ENCODE measurements at places on chromosomes 6 and 20. TPM values are rescaled to one million over a fixed set of nuclear protein-coding genes. Genes with fewer than 3 reads are reported as not detected.
A peak's percentile ranks its signal among the peaks of the same experiment; 100 is the strongest.

Gene LGSN
- not detected for total RNA-seq

Gene TMEM74B
- total RNA-seq = 1.5 TPM

Gene SYTL3
- 163 TPM for total RNA-seq

Gene ANGPT4
- not detected for total RNA-seq

DNA sequence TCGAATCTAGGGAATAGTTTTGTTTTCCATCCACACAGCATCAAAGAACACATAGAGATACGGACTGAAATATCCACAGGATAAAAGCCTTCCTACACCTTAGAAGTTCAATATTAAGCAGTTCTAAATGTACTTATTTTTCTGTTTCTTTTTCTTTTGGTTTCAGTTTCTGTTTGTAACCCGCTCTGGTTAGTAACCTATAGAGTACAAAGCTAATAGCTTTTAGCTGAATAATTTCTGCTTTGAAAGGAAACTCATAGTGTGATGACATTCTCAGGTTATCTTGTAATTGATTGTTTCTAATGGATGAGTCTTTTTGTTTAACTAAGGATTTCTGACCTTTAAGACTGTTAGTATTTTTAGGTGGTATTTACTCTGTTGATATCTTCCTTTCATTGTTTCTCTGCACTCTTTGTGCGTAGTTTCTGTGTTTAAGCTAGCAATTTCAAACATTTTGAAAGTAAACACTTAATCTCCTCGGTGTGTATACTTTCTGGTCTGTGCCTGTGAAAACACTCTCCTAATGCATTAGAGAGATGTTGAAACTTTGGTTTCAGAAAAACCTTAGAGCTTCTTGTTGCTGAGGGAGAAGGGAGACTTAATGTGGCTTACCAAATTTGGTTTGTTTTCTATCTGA lies 385.5 kb downstream of the HDGFL1 start:
- H3K4me3 ChIP-seq = peak overlapping the region; percentile 49
- H3K4me1 ChIP-seq = peaks cover 23% of the 10 kb centered on the region
- no peaks in the 10 kb centered on the region for H3K27me3 ChIP-seq
- H3K36me3 ChIP-seq = no peaks in the 10 kb centered on the region
- H3K27ac ChIP-seq = peak overlapping the region; percentile 38

DNA sequence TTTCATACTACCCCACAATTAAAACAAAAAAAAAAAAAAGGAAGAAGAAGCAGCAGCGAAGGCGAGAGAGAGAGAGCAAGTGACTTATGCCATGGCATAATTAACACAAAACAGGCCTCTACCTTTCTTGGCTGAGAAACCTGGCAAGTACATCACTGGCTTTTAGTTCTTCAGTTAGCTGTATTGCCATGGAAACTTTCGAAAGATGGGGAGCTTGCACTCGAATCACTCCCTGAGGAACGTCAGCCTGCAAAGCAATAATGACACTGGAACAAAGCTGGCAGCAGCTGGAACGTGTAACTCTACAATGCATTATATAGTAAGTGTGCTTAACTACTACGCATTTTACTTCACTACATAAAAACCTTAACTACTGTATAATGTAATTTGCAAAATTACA lies 126.1 kb downstream of the ARHGAP18 start:
- H3K36me3 ChIP-seq = no peaks in the 10 kb centered on the region
- H3K4me1 ChIP-seq = no peaks in the 10 kb centered on the region
- H3K27me3 ChIP-seq = no peaks in the 10 kb centered on the region
- no peak for DNase-seq
- H3K4me3 ChIP-seq = no peak overlapping the region

- H3K27ac ChIP-seq = no peak overlapping the region
- H3K4me1 ChIP-seq = peaks cover 3% of the 10 kb centered on the region
- H3K4me3 ChIP-seq = no peak overlapping the region
- no peaks in the 10 kb centered on the region for H3K27me3 ChIP-seq
- H3K36me3 ChIP-seq = peaks cover 60% of the 10 kb centered on the region
Measured at GRCh38 chr6:105346052-105346451, 56.8 kb downstream of the PREP start.

GRCh38 chr20:14234666-14235295 lies 102.6 kb downstream of the FLRT3 start:
- no peak for DNase-seq

DNA sequence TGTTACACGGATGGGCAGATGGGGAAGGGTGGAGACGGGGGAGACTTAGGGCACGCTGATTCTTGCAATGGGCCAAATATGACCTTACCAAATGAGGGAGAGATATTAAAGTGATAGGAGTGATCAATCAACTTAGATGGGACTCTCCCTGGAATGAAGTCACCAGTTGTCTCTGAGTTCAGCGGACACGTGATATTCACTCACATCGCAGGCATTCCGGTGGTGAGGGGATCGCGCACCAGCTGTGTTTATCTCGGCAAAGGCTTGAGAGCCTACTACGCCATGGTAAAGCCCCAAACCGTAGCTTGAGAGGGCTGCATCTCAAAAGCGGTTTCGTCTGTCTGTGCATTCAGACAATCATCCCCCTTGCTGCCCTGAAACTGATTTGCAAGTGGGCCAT lies 5.5 kb downstream of the BMP7 start:
- no peaks in the 10 kb centered on the region for H3K4me1 ChIP-seq
- H3K27ac ChIP-seq = no peak overlapping the region
- H3K27me3 ChIP-seq = peaks cover 64% of the 10 kb centered on the region
- H3K36me3 ChIP-seq = no peaks in the 10 kb centered on the region

DNA sequence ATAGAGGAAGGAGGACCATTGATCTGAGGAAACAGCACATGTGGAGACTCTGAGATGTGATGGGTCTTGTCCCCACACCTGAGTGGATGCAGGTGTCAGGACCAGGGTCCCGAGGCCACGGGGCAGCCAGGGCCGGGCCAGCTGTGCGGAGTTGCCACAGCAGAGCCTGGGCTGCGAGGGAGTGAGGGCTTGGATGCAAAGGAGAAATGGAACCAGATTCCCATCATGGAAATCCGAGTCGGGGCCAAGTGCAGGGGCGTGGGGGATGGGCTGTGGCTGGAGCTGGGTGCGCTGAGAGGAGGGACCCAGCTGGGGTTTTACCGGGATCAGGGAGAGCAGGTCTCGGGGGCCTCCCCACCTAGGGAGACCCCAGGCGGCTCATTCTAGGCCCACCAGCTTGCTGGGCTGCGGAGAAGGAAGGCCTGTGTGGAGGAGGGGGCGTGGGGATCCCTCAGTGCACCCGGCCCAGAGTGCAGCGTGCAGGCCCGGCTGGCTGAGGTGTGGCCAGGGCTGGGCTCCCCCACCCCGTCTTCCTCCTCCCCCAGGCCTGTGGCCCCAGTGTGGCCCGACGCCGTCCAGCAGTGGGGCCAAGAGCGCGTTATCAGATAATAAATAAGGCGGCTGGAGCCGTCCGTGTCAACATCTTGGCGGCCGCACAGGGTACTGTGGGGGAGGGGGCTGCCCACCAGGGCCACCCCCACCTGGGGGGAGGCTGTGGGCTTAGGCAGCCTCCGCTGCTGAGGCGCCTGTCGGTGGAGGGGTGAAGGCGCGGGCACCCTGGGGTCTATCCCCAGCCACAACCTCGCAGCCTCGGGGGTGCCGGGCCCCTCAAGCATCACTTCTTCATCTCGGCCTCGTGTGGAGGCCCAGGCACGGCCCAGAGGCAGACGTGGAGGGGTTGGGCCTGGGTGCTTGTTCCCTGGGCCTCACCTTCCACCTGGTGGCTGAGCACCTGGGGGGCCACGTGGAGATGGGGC lies 17.2 kb downstream of the GATA5 start:
- H3K4me1 ChIP-seq = no peaks in the 10 kb centered on the region
- no peaks in the 10 kb centered on the region for H3K36me3 ChIP-seq

- peaks cover 7% of the 10 kb centered on the region for H3K27me3 ChIP-seq
- DNase-seq = no peak
- H3K4me1 ChIP-seq = no peaks in the 10 kb centered on the region
Measured at GRCh38 chr20:46959081-46959692, 64.5 kb downstream of the EYA2 start.

DNA sequence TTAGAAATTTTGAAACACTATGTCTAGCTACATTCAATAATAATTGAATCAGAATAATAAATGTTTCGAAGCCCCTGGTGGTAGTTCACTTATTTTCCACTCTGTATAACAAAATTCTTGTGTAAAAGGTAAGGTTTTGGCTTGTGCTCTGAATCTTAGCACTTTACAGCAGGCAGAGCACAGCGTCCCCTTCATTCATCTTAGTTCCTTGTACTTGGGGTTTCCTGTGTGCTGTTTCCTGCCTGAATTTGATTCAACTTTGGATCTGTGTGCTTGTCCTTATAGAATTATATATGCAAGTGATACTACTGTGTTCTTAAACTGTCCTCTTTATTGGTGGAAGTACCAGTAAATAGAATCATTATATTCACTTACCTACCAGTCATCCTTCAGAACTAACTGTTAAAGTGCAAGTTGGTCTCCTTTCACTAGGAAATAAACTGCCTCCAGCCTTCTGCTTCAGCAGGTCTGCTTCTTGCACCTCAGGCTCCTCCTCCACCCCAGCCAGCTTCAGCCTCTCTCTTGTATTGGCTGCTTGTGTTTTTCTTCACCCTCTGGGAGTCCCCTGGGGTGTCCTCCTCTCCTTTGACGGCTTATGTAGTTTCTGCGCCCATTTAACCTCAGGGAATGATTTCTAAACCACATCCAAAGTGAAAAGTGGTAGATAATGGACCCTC lies 28.8 kb upstream of the TULP4 start:
- DNase-seq = peak; percentile 32
- peak overlapping the region; percentile 44 for H3K27ac ChIP-seq
- H3K4me1 ChIP-seq = peaks cover 34% of the 10 kb centered on the region
- no peaks in the 10 kb centered on the region for H3K36me3 ChIP-seq
- H3K4me3 ChIP-seq = no peak overlapping the region
- no peaks in the 10 kb centered on the region for H3K27me3 ChIP-seq

DNA sequence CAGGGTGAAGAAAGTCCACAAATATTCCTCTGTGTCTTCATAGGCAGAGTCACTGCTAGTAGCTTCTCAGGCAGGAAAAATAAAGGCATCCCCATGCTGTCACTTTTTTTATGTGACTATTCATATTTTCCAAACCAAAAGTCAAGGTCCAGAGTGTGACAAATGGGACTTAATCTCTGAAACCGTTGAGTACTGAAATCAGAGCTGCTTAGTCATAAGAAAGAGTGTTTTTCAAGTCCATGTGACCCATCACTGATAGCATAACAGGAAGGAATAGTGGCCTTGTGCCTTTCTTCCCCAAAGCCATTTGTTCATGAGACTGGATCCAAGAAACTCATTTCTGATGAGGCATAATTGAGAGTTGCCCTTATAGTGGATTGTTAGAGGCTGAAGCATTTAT lies 210.3 kb upstream of the TSHZ2 start:
- H3K36me3 ChIP-seq = no peaks in the 10 kb centered on the region
- no peak overlapping the region for H3K4me3 ChIP-seq
- DNase-seq = no peak
- no peak overlapping the region for H3K27ac ChIP-seq
- no peaks in the 10 kb centered on the region for H3K27me3 ChIP-seq

DNA sequence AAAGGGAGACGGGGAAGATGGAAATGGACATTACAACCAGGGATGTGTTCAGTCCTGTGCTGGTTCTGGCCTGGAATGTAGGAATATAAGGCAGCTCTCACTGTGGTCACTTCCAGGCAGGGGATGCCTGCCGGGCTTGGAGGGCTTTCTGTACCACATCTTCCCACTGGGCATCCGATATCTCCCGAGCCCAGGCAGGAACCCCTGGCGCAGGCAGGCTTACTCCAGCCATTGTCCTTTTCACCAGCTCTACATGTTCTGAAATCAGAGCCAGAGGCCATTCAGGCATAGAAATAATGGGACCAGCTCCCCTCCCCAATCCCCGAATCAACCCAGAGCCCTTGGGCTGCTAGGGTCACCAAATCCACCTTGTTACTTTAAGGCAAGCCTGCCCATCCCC lies 1.4 kb downstream of the MEA1 start:
- peaks cover 44% of the 10 kb centered on the region for H3K36me3 ChIP-seq
- H3K27me3 ChIP-seq = no peaks in the 10 kb centered on the region
- H3K4me1 ChIP-seq = peaks cover 39% of the 10 kb centered on the region
- H3K27ac ChIP-seq = peak overlapping the region; percentile 87
- DNase-seq = no peak

GRCh38 chr6:159729598-159730331 lies 2.5 kb downstream of the WTAP start:
- H3K27me3 ChIP-seq = no peaks in the 10 kb centered on the region
- DNase-seq = no peak
- peak overlapping the region; percentile 96 for H3K27ac ChIP-seq
- H3K4me3 ChIP-seq = peak overlapping the region; percentile 95
- H3K4me1 ChIP-seq = peaks cover 52% of the 10 kb centered on the region
- peaks cover 43% of the 10 kb centered on the region for H3K36me3 ChIP-seq

DNA sequence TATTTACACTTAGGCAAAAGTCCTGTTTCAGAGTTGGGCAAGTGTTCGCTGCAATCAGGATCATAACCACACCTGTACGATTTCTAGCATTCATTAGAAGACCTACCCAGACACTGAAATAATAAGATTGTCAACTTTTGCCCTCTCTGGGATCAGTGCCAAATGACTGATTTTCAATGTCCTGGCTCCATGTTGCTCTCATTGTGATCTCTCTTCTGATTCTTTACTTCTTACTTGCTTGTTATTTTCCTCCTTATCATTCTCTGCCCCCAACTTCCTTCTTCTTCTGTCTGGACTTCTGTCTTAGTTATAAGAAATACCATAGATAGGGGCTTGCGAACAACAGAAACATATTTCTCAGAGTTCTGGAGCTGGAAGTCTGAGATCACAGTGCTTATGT lies 94.4 kb upstream of the BMP2 start:
- H3K27ac ChIP-seq = no peak overlapping the region
- no peaks in the 10 kb centered on the region for H3K36me3 ChIP-seq
- H3K4me1 ChIP-seq = no peaks in the 10 kb centered on the region
- no peaks in the 10 kb centered on the region for H3K27me3 ChIP-seq

DNA sequence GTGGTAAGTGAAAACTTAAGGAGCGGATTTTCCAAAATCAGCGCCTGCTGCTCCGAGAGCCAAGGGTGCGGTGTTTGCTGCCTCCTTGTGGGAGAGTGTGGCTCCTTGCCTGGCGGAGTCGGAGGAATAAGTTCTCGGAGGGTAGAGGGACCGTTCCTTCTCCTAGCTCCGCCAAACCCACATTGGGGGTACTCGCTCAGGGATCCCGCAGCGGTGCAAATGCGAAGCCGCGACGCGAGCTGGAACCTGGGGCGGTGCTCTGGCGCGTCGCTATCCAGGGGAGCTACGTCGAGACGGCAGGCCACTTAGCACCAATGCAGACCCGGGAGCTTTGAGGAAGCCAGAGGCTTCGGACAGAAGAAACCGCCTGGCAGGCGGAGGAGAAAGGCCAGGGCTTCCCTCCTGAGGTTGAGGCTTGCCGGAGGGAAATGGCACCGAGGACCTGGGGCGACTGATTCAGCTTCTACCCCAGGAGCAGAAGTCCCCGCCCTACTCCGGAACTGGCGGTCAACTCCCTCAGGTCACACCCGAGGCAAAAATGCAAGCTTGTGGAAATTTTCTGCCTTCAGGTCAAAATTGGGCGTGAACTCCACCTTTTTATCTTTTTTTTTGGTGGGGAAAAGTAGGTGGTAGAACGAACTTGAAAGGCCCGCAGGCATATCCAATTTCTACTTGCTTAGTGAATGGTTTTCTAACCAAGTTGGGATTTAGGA lies 5.7 kb upstream of the DDX43 start:
- peak overlapping the region; percentile 76 for H3K4me3 ChIP-seq
- DNase-seq = peak; percentile 73
